ENCODE measurements at places on chromosomes 16 and 17.

GRCh38 chr17:42708588-42708987, 26.3 kb downstream of the CNTNAP1 start:
- DNase-seq, result no peak

GRCh38 chr16:64061621-64062020, 1060.2 kb downstream of the CDH11 start:
- no peak for DNase-seq

- DNase-seq, result no peak
Observed at GRCh38 chr16:52005551-52005950, 541.4 kb downstream of the TOX3 start.

DNA sequence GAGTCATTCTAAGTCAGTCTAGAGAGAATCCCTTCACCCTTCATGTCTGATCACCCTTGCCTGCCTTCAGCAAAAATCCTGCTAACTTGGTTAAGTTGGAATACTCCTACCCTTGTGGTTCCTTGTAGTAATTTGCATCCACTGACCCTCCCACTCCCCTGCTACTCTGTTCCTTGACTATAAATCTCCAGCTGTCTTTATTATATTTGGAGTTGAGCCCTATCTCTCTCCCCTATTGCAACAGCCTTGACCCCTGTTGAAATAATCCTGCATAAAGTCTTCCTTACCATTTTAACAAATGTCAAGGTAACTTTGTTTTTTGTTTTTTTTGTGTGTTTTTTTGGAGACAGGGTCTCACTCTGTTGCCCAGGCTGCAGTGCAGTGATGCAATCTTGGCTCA, 590.1 kb downstream of the WWOX start:
- DNase-seq, result no peak

- DNase-seq, result no peak
Observed at GRCh38 chr17:29113334-29113733, 66.9 kb downstream of the MYO18A start.

GRCh38 chr16:15866451-15866850, 9.6 kb upstream of the MYH11 start:
- DNase-seq, result no peak

- DNase-seq, result no peak
Observed at GRCh38 chr16:12317856-12318537, 341.5 kb downstream of the SNX29 start.

DNA sequence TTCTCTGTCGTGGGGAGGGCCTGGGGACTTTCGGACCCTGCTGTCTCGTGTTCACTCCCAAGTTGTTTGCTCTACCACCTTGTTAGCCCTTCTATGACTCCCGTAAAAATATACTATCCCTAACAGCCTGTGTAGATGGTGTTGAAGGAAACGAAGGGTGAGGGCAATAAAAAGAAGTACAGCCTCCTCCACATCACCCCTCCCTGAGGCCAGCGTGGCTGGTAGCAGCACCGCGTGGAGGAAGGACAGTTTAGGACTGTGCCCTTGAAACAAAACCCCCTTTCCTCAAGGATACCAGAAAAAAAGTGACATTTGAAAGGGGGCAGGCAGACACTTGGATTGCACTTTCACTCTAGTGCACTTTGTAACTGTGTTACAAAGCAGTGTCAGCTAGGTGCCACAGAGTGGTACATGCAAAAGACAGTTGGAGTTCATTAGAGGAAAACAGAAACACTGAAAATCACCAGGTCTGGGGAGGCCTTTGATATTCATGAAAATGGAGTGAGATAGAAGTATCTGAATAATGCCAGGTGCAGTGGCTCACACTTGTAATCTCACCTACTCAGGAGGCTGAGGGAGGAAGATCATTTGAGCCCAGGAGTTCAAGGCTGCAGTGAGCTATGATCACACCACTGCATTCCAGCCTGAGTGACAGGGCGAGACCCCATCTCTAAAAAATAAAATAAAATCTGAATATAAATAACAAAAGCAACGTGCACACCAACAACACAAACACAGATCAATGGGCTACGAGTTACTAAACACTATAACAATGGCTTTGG, 53.8 kb downstream of the TBX4 start:
- DNase-seq, result no peak

DNA sequence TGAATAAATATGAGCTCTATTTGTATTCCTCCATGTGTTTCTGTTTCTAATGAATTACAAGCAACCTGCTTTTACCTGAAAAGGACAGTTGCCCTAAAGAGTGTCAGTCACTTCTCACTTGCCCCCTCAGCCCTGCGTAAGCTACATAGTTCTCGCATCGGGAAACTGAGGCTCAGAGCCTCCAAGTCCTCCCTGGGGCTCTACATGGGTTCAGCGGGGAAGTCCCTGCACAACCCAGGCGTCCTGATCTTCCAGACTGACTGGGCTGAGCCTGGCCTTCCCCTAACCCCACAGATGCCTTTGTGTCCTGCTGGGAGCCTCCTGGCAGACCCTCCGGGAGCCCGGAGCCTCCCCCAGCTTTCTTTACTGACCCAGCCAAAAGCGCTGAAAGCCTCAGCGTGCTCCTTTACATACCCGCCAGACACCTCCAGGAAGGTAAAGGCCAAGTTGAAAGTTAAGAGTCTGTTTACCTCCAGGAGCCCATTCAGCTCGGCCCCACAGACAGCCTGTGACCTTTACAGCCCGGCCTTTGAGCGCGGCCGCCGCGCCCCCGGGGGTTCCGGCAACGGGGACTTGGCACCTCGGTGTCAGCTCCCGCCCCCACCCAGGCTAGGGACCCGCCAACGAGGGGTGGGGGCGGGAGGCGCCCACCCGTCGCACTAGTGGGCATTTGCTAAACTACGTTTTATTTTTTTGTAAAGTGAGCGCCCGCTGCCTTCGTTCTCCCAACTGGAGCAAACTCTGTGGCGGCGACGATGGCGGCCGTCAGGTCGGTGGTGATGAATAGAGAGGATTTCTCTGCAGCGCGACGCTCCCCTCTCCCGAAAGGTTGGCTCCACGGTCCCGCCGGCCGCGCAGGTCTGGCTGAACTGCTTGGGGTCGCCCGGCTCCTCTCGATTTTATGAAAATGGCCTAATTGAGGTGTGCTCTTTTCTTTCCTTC, 4.4 kb upstream of the HOXB13 start:
- DNase-seq, result peak; percentile 44

- peak; percentile 86 for DNase-seq
Observed at GRCh38 chr17:35795007-35795870, at the start of gene MMP28. MMP28 (minus strand) TSS chr17:35795641; CDS start chr17:35795377, 264 bp downstream.

- no peak for DNase-seq
Observed at GRCh38 chr17:19659366-19660177, 11.0 kb downstream of the ALDH3A2 start.

- peak; percentile 63 for DNase-seq
Observed at GRCh38 chr17:47072886-47073285, 93.8 kb upstream of the RPRML start.

- no peak for DNase-seq
Observed at GRCh38 chr16:85869785-85870558, 29.0 kb upstream of the IRF8 start.

Data from SK-N-SH (cell line).